ENCODE measurements at places on chromosomes 3 and 15.

GRCh38 chr3:54665016-54665600, 262.8 kb downstream of the LRTM1 start:
- DNase-seq = no peak

GRCh38 chr3:138139691-138140090, 7.5 kb upstream of the A4GNT start:
- DNase-seq = no peak

- DNase-seq = no peak
These were observed 360.4 kb downstream of the ULK4 start for GRCh38 chr3:41601404-41601987.

DNA sequence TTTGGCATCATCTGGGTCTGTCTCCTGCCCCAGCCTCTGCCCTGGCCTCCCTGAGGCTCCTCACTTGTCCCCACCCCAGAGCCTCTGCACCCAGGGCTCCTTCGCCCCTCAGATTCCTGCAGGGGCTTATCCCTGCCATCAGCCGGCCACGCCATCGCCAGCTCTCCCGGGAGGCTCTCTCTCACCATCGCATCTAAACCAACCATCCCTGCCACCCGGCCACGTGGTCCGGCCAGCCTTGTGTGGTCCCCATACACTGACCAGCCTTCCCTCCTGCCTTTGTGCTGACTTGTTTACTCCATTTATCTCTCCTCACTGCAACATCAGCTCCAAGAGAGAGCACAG, 134.3 kb upstream of the IQSEC1 start:
- DNase-seq = no peak

GRCh38 chr15:67836477-67836876, 3.4 kb downstream of the RNU6-1 start:
- no peak for DNase-seq

DNA sequence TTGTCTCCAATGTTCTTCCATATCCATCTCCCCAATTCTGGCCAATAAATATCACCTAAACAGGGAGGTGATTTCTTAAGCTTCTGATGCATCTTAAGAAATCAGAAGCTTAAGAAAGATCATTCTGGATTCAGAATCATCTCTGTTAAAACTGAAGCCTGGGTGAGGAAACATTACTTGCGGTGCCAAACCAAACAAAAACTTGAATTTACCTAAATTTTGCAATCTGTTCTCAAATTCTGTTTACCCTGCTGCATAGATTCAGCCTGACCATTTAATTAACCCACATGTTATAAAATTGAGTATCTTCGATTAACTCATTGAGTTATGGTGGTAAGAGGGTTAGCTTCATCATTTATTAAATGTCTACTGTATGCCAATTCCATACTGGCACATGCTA, 204.4 kb upstream of the ZNF385D start:
- DNase-seq = no peak

DNA sequence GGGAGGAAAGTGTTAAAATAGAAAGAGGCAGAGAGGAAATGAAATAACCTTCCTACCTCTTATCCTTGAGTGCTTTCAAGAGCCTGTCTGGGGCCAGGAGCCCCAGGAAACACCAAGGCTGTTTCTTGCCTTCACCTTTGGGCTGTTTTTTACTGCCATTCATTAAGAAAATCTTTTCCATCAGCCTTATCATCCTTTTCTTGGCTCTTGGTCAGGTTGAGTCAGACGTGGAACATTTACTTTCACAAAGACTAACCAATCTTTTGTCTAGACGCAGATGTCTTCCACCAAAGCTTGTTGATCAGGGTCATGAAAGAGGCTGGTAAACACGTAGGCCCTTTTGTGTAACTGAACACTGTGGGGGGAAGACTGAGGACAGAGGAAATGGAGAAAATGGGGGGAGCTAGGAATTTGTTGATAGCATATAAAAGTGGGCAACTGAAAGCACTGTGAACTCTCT, 151.0 kb upstream of the THBS1 start:
- DNase-seq = no peak

DNA sequence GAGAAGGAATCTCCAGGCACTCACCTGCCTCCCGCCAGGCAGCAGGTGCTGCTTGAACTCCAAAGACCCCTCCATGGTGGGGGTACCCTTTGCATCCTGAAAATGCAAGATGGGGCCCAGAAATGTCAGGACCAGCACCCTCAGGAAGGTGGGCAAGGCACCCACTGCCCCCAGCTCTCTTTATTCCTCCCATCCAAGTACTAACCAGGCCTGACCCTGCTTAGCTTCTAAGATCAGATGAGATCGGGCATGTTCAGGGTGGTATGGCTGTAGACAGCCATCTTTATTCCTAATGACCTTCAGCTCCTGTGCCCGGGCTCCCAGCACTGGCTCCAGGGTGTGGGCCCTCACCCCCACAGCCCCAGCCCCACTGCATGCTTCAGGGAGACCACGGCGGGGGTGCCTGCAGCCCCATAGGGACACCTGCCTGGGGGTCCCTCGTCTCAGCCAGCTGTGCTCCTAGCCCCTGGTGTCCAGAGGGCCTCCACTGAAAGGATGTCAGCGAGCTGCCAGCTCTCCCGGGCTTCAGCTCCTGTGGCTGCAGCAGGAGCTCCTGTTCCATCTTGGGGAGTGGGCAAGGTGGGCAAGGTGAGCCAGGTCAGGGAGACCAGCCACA, 13.2 kb downstream of the PLA2G4B start:
- no peak for DNase-seq

GRCh38 chr3:100710261-100710968, 1.1 kb downstream of the TFG start:
- DNase-seq = peak; percentile 48

DNA sequence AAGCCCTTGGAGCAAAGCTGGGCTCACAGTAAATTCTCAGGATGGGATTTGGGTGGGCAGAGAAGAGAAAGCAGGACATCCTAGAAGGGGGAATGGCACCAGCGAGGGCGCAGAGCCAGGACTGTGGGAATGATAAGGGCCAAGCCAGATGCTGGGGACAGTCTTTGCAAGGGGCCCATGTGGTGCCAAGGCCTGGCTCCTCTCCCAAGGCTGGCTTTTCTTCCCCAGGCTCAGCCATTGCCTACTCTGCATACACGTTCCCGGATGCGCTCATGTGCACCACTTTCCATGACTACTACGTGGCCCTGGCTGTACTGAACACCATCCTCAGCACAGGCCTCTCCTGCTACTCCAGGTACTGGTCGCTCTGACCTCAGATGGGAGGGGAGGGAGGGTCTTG, 24.7 kb upstream of the KIF23 start:
- DNase-seq = no peak

- no peak for DNase-seq
These were observed 286.6 kb downstream of the PTPRG start for GRCh38 chr3:61847784-61848462.

GRCh38 chr3:11564577-11565001, 79.1 kb downstream of the VGLL4 start:
- DNase-seq = no peak

GRCh38 chr3:32428092-32429068, 36.7 kb downstream of the CMTM7 start:
- DNase-seq = no peak

- no peak for DNase-seq
These were observed 60.6 kb downstream of the MAGI1 start for GRCh38 chr3:65978116-65978515.

DNA sequence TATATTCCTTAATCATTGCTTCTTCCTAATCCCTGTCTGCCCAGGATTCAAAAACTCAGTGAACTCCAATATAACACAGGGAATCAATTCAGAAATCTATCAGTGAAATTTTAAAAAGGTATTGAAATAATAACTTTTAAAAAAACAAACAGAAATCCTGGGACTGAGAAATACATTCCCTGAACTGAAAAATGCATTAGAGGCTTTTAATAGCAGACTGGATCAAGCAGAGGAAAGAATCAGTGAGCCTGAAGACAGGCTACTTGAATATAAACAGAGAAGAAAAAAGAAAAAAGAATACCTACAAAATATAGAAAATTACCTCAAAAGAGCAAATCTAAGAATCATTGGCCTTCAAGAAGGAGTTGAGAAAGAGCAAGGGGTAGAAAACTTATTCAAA, 54.7 kb downstream of the CEP70 start:
- no peak for DNase-seq

DNA sequence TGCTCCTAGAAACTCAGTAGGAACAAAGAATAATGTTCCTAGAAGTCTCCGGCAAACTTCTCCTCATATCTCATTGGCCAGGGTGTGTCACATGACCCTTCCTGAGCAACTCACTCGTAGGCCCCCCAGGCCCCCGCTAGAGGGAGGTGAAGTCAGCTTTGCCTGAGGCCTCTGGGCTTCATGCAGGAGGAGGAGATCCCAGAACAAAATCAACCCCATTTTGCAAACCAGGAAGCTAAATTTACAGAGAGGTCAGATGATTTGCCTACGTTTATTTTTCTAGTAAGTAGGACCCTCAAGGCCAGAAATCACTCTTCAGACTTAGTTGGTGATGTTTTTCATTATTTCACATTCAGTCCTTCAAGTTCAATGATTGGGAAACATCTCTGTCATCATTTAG, 99.1 kb downstream of the SSR3 start:
- no peak for DNase-seq

GRCh38 chr3:152916753-152917279, 81.9 kb downstream of the P2RY1 start:
- no peak for DNase-seq

- no peak for DNase-seq
These were observed 53.8 kb downstream of the SAMMSON start for GRCh38 chr3:70053293-70053692.

- no peak for DNase-seq
These were observed 184.9 kb downstream of the GAP43 start for GRCh38 chr3:115808244-115808643.

DNA sequence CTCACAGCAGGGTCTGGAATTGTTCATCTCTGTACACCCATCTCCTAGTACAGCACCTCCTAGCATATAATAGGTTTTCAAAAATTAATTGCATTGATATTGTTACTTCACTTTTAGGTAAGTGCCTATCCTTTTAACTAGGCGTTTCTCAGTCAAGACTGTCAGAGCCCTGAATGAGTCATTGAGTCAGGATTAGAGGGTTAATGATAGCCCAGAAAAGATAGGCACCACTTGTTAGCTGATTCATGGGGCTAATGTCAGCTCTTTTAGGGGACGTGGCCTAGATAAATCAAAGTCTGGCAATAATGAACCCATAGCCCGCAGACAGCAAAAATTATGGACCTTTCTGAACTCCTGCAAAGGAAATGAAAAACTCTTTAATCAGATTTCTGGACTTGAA, 42.9 kb downstream of the TIMP4 start:
- no peak for DNase-seq

- no peak for DNase-seq
These were observed 31.6 kb downstream of the MESD start for GRCh38 chr15:80957976-80958375.

GRCh38 chr15:91968610-91969009, 115.1 kb downstream of the SLCO3A1 start:
- DNase-seq = no peak

- no peak for DNase-seq
These were observed 61.9 kb downstream of the TNIK start for GRCh38 chr3:171398343-171398742.

GRCh38 chr15:63041402-63041973, 1.1 kb upstream of the TPM1 start:
- no peak for DNase-seq

DNA sequence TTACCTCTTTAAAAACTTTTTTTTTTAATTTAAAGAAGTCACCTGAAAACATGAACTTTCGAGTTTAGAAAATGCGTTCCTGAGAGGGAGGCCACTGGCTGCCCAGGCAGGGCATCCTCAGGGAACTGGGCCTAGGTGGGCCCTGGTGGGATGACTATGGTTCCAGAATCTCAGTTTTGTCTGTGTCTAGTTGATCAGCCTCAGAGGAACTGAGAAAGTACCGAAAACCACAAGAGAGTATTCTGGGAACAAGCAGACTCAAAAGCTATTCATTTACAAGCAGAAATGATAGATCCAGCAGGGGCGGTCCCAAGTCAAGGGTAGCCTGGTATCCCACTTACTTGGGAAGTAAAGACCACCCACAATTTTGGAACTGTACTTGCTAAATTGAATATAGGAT, 10.5 kb downstream of the WWTR1 start:
- no peak for DNase-seq

DNA sequence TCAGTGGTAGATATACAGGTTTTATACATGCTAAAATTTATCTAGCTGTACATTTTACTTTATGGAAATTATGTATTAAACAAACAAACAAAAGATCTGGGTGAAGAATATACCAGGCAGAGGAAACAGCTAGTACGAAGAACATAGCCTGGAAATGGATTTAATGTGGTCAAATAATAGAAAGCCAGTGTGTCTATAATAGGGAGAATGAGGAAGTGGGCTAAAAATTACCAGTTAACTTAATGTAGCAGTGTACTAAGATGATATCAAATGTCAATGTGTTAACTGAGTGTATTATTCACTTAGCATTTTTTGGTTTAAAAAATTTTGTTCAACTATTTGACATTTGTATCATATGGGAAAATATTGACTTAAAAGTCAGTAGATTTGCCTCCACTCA, 22.8 kb upstream of the SLC15A2 start:
- no peak for DNase-seq

- no peak for DNase-seq
These were observed 40.7 kb upstream of the TBC1D21 start for GRCh38 chr15:73832657-73833056.

GRCh38 chr3:195046441-195046840, 224.5 kb downstream of the XXYLT1 start:
- no peak for DNase-seq

DNA sequence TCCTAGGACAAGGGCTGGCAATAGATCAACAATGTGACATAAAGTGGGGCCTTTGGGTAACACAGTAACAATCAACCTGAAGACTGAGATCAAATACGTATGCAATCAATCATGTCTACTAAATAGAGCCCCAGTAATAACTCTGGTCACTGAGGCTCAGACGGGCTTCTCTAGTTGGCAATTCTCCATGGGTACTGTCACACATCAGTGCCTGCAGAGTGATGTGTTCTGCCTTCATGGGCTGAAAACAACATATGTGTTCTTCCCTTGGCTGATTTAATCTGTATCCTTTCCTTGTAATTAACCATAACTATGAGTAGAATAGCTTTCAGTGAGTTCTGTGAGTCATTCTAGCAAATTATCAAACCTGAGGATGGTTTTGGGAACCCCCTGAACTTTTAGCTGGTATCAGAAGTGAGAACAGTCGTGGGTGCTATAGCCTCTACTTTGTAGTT, 113.6 kb downstream of the TMCO5A start:
- DNase-seq = no peak

GRCh38 chr3:48782046-48782445, 65.0 kb upstream of the IP6K2 start:
- no peak for DNase-seq

DNA sequence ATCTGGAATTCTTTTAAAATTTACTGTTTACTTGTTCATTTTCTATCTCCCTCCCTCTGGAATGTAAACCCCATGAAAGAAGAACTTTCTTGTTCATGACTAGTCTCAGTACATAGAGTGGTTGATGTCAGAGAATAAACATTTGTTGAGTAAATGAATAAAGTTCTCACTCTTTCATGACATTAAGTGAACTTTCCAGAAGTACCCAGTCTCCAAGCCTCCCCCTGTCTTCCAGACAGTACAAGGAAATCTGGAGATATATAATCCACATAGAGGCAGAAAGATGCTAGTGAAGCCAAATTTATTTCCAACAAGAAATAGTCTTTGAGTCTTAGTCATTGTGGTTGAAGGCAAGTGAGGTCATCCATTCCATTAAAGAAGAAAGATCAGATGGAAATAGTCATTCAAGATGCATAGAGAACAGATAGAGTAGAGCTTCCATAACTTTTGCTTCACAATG, 71.5 kb upstream of the GALNT15 start:
- no peak for DNase-seq

- DNase-seq = no peak
These were observed 246.6 kb upstream of the KCNMB2 start for GRCh38 chr3:178289544-178290160.

GRCh38 chr3:39978308-39978707, 168.9 kb downstream of the MYRIP start:
- DNase-seq = no peak
